ENCODE measurements at places on chromosomes 5 and 9.

DNA sequence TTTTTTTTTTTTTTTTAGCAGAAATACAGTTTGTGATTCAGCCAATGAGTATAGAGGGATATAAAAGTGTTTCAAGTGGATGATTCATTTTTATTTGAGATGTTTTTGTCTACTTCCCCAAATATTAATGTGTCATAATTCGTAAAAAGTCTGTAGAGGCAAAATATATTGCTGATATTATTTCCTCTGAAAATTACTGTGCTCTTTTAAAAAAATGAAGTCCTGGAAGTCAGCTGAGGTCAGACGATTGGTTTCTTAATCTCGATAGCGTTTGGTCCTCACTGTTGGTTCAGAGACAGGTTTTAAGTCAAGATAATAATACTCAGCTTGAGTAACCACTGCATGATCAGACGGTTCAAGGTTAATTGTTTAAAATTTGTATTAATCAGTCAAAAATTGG lies 19.5 kb downstream of the IL9 start:
- DNase-seq = no peak

DNA sequence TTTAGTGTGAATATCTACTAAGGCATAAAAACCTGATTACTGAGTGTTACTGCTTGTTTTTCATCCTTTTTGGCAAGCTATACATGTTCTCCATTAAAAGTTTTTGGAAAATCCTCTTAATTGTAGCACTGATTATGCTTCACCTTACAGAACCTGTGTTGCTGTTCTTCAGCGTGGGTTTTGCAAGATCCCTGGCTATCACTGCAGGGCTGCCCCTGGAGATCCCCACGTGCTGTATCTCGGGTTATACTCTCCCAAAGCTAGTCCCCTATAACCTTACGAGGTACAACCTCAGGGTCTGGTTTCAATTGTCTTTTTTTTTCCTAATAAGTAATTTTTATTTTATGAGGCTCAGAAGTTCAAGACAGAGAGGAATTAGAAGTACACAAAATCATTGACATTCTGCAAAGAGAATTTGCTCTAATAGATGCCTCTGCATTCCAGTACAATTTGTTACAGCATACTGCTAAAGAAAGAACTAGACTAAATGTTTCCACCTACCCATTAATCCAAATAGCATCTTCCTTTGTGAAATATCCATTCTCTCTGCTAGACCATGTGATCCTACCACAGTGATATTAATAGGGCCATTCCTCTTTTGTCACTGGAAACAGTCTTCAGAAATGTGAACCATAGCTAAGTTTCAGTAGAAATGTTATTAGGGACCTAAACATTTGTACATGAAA lies 25.8 kb upstream of the CAMK4 start:
- no peak for DNase-seq

GRCh38 chr5:145316282-145316681 lies 518.9 kb downstream of the PRELID2 start:
- no peak for DNase-seq

- no peak for DNase-seq
Measured at GRCh38 chr9:132460240-132460639, 50.2 kb downstream of the CFAP77 start.

GRCh38 chr5:60299944-60300343 lies 400.0 kb downstream of the DEPDC1B start:
- no peak for DNase-seq

GRCh38 chr5:457195-457961 lies 14.4 kb downstream of the EXOC3 start:
- no peak for DNase-seq

DNA sequence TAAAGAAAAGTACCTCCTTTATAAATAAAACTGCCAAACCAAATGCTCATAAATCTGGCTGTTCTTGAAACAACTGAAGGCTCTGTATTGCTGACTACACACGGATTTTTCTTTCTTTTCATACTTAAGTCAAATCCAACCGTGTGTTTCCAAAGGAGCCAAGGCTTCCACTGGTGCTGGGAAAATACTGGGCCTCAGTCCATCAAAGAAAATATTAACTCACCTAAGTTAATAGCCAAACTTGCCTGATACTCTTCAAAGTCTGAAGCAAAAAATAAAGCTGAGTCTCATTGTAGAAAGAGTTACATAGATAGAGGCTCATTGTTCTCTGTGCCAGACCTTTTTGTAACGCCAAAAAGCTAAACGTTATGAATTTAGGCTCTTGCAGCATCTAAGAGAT lies 350.4 kb upstream of the CDH9 start:
- DNase-seq = no peak

DNA sequence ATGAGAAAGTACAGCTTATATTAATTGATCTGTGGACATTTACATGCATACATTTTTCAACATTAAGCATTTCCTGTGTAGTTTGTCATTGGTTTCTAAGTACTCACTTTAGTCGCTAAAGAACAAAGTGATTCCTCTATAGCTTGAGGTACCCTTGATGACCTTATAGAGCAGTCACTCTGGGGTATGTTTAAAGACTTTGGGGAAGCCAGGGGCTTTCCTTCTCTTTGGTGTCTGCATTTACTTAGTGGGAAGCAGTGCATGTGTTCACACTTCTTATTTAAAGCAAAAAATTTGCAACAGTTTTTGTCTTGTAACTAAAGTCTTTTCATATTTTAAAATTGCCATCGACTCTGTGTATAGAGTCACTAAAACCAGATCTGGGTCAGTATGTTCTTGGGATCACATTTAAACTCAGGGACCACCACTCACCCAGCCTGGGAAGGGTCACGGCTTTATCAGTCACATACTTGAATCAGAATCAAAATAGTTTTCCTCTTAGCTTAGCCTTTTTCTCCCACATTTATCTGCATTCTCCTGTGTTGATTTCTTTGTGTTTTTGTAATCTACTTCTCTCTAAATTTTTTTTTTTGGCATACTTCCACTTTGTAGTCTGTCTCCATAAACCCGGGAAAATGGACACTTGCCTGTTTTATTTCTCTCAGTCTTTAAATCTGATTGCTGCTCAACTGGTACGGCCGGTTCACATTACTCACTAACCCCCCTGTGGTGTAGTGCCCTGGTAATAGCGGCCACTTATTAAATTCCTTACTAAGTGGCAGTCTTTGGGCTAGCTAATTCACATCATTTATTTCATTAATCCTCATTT lies 143.9 kb upstream of the FBN2 start:
- no peak for DNase-seq

DNA sequence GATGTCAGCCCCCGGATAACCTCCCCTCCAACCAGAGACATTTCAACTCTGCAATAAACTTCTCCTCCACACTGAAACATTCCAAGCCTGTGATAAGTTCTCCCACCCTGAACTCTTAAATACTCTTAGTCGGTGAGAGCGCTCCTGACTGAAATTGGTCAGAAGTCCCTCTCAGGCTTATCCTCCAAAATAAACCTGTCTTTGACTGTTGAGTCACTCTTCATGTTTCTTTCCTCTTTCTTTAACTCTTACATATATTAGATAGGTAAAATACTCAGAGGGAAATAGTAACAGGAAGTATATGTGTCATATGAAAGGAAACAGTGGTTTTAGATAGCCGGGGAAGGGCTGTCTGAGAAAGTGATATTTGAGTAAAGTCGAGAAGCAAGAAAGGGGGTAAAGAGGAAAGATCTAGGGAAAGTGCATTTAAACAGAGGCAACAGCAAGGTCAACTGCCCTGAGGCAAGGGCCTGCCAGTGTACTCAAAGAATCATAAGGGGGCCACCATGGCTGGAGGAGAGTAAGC lies 11.0 kb upstream of the FAM81B start:
- no peak for DNase-seq

- no peak for DNase-seq
Measured at GRCh38 chr5:95035891-95036685, 248.8 kb downstream of the MCTP1 start.

- DNase-seq = peak; percentile 13
Measured at GRCh38 chr5:139795074-139796001, at the start of gene PSD2. PSD2 (plus strand) TSS chr5:139795808; CDS start chr5:139809441, 13,633 bp downstream.

- DNase-seq = no peak
Measured at GRCh38 chr5:25500635-25501034, 855.9 kb upstream of the CDH10 start.

- no peak for DNase-seq
Measured at GRCh38 chr5:139461698-139462097, 845 bp downstream of the ECSCR start.

DNA sequence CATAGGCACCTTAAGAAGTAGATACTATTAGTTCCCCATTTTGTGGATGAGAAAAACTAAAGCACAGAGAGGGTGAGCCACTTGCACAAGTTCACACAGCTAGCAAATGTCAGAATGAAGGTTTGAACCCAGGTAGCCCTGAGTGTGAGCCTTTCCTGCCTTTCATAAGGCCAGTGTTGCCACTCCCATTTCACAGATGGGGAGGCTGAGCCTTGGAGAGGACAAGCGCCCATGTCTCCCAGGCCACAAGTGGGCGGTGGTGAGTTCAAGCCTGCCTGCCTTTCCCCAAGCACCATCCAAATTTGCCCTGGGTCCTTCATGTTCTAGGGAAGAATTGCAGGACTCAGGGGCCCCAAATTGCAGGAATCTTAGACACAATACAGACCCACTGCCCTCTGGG lies 50.6 kb downstream of the LHX2 start:
- DNase-seq = no peak

- no peak for DNase-seq
Measured at GRCh38 chr9:37151812-37152211, 31.4 kb downstream of the ZCCHC7 start.

DNA sequence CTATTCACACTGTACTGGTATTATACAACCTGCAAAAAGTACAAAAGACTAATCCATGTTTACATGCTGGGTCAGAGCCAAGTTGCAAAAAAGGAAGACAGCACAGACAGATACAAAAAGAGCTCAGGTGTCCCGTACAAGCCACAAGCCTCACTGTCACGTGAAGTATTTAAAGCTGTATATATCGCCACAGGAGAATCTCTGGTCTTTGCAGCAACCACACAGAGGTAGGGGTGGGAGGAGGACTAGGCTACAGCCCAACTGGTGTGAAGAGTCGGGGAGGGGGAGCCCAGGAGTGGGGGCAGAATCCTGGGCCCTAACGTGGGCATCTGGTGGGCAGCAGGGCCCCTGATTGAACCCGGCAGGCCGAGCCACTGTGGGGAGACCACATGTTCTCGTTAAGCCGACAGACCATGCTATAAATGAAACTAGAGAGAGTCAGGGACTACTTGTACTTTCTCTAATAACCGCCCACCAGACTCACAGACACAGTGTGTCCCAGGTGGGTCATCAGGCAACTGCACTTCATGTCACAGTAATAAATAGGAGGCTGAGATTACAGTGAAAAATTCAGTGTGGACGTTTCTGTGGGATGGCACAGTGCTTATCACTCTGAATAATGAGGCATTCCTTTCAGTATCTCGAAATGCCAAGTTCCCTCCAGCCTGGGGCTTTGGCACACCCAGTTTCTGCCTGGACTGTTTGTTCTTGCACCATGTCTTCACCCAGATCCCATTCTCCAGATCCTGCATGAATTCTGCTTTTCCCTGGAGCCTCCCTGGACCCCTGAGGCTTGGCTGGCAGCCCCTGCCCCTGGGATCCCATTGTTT lies 79.3 kb upstream of the SH3PXD2B start:
- peak; percentile 31 for DNase-seq

- DNase-seq = peak; percentile 67
Measured at GRCh38 chr5:32506201-32506661, 61.7 kb upstream of the ZFR start.

DNA sequence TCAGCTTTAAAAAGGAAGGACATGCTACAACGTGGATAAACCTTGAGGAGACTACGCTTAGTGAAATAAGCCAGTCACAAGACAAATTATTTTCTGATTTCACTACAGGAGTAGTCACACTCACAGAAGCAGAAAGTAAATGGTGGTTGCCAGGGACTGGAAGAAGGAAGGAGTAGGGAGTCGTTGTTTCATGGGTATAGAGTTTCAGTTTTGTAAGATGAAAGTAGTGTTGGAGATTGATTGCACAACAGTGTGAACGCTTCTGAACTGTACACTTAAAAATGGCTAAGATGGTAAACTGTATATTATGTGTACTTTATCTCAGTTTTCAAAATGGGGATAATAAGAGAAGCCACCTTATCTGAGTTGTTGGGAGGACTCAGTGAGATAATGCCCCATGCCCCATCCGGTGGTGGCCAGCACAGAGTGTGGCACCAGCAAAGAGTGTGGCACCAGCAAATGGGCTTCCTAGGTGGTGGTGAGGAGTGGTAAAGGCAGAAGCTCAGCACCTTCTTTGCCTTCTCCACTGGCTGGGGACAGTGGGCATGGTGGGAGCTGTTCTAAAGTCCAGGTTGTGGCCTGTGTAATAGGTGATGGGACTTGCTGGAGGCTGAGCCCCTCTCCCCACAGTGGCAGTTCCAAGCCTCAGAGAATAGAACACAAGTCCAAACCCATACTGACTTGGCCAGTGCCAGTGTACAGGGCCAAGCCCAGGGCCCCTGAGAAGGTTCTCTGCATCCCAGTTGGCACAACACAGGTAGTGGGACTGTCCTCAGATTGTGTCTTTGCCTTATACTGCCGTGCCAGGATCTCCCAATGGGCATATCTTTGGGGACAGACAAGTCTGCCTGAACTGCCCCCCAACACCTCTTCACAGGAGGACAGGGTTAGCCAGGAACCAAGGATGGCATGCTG lies 4.4 kb downstream of the SLC22A4 start:
- no peak for DNase-seq

DNA sequence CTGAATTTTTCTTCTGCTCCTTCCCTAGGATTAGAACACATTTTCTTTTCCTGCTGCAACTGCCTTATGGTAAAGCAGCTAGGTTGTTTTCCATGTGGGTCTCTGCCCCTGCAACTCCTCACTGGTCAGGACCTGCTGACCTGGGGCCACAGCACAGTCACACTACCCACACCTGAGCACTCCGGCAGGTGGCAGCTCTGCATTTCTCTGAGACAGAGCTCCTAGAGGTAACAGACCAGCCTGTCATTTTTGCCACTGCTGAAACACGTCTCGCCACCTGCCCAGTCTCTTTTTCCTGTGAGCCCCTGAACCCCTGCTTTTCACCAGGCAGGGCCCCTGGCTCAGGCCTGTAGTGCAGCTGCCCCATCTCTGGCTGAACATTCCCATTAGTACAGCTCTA lies 609.6 kb downstream of the HINT1 start:
- DNase-seq = no peak

DNA sequence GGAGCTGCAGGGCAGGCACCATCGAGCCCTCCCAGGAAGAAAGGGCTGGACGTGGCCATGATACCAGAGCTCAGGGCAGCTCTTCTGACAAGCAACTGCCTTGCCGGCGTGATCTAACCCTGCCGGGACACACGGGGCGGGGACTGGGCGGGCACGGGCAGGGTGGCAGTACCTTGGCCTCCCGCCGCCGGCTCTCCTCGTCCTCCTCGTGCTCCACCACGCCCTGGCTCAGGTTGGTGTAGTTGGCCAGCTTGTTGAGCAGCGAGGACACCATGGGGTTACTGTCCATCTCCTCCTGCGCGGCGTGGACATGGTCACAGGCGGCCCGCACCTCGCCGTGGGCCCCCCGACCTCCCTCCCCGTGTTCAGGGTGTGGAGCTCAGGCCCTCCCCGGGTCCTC lies 18.5 kb downstream of the SLC12A7 start:
- no peak for DNase-seq

GRCh38 chr9:98942906-98943681 lies 613 bp upstream of the COL15A1 start:
- no peak for DNase-seq

GRCh38 chr9:87630846-87631245 lies 95.1 kb upstream of the CTSL start:
- no peak for DNase-seq

Data from NCI-H524 (cell line).